ENCODE measurements at places on chromosomes 3 and 15.

- DNase-seq, result no peak
Observed at GRCh38 chr3:37502621-37503020, 328.2 kb upstream of the LRRFIP2 start.

DNA sequence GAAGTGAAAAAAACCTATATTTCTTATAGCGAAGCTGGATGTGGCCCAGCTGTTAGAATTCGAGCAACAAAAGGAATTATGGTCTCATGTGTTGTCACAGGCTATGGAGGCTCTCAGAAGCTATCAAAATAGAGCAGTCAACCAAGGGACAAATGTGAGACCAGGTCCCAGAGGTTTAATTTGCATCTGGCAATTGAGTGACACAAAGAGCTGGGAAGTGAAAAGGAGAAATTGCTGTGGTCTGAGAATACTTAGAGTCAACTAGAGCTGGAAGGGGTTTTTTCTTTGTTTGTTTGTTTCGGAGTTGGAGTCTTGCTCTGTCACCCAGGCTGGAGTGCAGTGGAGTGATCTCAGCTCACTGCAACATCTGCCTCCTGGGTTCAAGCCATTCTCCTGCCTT is 61.3 kb upstream of the SMAD3 start:
- DNase-seq, result no peak

DNA sequence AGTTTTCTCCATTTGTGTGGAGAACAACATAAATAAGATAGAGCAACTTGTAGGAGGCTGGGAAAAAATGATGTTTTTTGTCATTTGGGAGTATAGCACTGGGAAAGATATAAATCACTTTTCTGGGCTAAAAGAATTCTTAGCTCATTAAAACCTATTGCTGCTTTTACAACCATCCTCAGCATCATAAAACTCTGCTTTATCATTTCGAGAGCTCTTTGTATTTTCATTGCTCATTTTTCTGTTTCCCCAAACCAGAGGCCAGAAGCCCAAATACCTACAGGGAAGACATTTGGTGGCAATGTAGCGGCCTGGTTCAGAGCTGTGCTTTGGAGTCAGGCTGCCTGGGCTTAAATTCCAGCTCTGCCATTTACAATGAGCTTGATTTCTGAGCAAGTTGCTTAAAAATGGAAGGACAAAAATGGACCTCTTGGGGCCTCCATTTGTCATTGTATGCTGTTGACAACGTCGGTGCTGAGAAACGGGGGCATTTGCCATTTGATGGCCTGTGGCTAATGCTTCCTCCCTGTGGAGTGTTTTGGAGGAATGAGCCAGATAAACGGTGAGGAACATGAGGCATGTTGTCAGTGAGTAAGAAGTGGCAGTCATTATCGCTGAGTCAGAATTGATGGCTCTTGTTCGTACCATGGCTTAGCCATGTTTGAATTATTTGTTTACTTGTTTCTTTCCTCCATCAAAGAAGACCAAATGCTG is 260.0 kb downstream of the EBLN2 start:
- DNase-seq, result no peak

- DNase-seq, result no peak
Observed at GRCh38 chr3:46659285-46659684, 34.2 kb downstream of the ALS2CL start.

DNA sequence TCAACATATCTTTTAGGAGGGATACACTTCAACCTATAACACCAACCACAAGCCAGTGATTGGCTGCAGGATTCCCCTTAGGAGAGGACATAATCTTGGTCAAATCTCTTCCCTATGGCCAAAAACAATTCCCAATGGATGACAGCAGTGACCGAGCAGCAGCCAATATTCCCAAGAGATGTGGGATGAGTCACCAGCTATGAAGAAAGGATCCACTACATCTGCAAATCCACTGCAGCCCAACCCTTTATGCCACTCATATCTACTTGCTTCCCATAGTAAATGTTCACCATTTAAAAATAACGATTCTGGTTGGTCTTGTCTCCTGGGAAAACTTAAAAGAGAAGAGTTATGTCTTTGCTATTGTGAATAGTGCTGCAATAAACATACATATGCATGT is 4.5 kb upstream of the IQCF5 start:
- DNase-seq, result no peak

DNA sequence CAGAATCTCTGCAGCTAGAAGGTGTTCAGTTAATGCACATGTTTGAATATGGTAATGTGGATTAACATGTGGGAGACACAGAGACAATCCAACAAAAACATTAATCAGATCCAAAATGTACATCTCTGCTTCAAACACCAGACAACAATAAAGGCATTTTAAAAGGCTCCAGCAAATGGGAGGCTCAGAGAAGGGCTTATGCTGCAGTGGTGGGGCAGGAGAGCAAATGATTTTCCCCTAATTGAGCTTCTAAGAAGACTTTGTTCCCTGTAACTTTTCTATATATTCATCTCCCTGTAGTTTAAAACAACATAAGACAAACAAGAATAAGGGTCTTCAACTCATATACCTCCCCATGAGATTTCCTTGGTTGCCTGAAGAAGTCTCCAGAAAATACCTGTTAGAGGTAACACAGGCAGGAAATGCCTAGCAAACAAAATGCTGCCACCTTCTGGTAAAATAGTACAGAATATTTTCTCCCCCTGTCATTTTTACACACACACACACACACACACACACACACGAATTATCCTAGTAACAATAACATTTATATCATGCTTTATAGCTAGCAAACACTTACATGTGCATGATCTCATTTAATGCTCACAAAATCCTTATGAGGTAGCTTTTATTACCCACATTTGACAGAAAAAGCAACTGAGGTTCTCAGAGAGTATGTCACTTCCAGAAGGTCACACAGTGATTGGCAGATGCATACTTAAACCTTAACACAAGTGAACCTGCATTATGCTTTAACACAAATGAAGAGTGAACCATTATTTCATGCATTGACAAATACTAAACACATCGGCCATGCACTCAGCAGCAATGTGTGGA is 123.4 kb upstream of the MB21D2 start:
- peak; percentile 56 for DNase-seq

DNA sequence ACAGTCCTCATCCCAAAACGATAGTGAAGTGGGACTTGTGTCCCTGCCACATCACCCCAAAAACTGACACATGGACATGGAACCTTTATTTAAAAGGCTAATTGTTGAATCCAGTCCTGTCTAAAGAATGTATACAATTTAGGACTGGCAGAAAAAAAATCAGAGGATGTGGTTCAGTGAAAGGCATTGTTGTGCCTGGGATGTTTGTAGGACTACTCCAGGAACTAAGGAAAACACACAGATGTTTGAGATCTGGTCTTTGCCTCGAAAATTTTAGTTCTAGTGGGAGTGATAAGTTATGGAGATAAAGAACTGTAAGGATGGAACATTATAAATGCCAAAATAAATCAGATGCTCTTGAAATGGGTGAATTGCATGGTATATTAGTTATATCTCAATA is 27.2 kb downstream of the VGLL4 start:
- DNase-seq, result no peak

DNA sequence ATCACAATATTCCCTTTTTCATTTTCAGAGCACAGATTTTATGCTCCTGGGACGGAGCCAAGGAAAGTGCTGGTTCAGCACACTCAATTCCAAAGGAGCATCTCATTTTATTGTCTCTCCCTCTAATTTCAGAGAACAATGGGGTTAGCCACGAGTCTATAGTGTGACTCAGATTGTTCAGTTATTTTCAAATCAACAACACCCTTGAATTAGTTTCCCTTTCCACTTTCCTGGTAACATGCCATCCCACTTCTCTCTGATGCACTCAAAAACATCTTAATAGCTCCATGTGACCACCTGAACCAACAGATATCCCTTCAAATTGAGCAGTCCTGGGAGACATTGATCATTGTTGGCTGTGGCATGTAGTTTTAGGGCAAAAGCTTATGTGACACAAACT is 389.7 kb upstream of the MDFIC2 start:
- DNase-seq, result no peak

DNA sequence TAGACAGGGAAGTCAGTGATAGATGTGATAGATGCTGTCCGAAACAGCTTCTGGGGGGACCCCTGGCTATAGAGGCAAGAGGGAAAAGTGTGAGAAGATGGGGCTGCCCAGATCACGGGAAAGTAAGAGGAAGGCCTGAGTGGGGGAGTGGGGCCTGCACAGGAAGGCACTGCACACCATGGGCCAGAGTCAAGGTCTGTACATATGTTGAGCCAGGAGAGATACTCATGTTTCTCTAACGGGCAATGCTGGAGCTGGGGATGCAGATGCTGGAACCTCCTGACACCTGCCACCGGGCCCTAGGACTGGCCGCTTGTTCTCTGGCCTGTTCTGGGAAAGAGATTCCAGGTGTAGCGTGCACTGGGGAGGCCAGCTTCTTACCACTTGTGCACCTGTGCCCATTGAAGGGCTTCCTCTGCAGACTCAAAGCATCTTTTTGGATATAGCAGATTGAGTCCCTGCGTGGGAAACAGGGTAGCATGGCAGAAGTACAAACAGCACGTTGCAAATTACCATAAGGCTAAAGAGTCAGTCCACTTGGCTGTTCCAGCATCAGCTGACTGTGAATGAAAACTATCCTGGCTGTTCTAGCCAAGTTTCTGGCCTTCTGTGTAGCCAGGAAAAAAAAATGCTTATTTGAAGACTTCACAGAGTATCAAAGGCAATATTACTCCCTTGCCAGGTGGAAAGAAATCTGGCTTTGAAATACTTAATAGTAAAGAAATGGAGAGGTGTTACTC is 77.1 kb upstream of the GSK3B start:
- DNase-seq, result no peak

DNA sequence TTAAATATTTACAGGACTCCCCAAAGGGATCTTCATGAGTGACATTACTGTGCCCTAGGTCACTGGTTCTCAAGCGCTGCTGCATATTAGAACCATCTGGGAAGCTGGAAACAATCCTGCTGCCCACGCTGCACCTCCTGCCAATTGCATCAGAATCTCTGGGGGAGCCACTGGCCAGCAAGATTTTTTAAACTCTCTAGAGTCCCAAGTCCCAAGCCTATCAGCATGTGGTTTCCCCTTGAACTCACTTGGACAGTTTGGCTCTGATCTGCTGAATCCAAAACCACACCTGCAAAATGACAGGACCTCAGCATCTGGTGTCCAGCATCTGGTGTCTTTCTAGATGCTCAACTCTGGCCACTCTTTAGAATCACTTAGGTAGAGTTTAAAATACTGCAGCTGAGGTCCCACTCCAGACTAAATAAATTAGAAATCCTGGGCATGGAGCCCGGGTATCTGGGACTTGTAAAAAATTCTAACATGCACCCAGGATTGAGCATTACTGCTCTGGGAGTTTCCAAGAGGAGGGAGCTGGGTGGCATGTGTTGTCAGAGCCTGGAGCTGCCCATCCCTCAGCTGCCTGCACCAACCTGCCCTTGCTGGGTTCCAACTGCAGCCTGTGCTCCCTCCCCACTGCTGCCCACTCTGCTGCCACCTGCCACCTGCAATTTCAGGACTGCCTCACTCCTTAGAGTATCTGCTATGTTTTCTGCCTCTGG is 311.3 kb downstream of the SLC9A9 start:
- no peak for DNase-seq

GRCh38 chr15:71261909-71262308 is 146.6 kb downstream of the THSD4 start:
- DNase-seq, result no peak

DNA sequence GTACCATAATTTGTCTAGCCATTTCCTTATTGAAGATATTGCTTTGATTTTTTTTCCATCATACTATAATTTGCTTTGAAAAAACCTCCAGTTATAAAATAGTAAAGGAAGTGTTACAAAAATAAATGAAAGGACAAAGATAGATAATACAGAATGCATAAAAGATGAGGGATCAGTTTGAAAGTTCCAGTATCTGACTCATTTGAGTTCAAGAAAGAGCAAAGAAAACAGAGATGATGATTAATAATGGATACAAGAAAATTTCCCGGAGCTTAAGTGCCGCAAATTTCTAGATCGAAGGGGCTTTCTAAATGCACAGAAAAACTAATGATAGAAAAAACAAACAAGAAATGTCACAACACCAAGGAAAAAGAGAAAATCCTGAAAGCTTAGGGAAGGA is 4.3 kb downstream of the WDR48 start:
- no peak for DNase-seq

DNA sequence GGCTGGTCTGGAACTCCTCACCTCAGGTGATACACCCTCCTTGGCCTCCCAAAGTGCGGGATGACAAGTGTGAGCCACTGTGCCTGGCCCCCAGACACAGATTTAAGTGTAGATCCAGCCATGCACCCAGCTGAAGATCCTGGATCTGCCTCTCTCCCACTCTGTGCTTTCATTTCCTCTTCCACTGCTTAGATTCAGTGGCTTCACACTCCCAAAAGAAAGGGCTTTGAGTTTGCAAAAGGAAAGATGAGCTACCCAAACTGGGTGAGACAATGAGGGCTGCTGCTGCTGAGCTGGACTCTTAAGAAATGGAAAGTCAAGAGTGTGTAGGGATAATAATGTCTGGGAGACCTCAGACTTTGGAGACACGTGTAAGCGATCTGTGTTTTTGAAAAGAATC is 45.5 kb downstream of the ISG20 start:
- DNase-seq, result no peak

- DNase-seq, result no peak
Observed at GRCh38 chr3:71582612-71583565, 639 bp downstream of the FOXP1 start.

DNA sequence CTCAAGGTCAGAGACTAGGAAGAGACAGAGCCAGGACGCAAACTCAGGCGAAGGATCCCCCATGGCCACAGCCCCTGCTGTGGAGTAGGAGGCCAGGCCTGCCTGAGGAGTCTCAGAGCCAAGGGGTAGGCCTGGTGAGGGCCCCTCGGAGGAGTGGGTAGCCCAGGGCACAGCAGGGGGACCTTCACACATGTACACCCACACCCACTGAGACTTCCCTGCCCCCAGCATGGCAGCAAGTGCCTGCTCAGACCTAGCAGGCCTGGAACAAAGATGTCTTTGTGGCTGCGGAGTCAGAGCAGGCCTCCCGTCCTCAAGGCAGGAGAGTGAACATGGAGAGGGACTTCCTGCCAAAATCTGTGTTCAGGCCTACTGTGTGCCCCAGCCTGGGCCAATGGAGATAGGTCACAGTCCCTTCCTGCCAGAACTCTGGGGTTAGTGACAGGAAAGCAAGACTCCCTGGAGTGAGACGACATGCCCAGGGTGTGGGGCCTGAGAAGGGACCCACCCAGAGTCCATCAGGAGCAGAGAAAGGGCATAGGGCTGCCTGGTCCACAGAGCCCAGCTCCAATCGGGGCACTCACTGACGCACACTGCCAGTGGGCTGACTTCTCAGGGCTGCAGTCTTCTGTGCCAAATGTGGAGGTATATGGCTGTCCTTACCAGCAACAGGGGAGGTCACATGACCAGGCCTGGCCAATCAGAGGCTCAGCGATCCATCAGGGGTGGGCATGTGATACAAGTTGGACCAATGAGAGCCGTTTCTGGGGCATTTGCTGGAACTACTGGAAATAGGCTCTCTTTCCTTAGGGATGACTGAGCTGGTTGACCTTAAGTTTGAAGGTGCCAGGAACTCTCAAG is 2.3 kb downstream of the GRIP2 start:
- no peak for DNase-seq

All from DMS153 (cell line).